Activated CD8-positive, alpha-beta memory T cell treated with anti-CD3 and anti-CD28 coated beads for 1 hour (primary cell): ENCODE measurements at places on chromosomes 11 and 22.

GRCh38 chr11:112237451-112237850 lies 11.2 kb downstream of the PTS start:
- no peak for DNase-seq

- no peak for DNase-seq
Measured at GRCh38 chr11:76588455-76589325, 81.9 kb downstream of the LRRC32 start.

DNA sequence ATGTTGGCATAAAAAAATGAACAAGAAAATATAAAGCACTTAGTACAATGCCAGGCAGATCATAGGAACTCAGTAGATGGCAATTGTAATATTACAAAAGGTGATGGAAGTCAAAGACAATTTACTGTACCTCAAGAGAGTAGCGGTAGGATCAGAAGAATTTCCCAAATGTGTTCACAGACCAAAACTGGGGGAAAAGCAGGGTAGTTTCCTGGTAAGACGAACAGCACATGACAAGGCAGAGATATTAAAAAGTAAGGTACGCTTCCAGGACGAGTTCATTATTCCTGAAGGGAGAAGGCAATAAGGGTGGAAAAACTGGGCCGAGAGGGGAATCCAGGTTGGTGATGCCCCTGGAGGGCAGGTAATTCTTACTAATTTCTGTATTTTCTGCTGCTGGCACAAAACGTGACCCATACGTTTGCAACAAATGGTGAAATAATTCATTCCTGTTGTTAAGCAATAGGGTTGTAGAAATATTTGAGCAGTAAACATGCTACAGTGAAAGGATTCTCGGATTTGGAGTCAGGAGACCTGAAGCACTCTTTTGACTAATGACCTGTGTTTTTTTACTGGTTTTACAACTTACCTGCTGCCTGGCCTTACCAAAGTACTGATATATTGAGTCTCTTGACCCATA lies 786 bp upstream of the ANKRD42 start:
- no peak for DNase-seq

- no peak for DNase-seq
Measured at GRCh38 chr22:29142116-29142515, 63.6 kb upstream of the EMID1 start.

GRCh38 chr11:2586087-2586792 lies 113.6 kb downstream of the KCNQ1OT1 start:
- no peak for DNase-seq

- DNase-seq: no peak
Measured at GRCh38 chr11:45378516-45378915, 92.4 kb upstream of the SYT13 start.
